Cardiac septum (tissue), 1 donor: ENCODE measurements at places on chromosomes 1 and 21.

- DNase-seq: no peak
Observed at GRCh38 chr1:93749894-93750301, 68.3 kb upstream of the BCAR3 start.

GRCh38 chr1:60942291-60942690 is 140.1 kb upstream of the NFIA start:
- no peak for DNase-seq

GRCh38 chr1:98045211-98045766 is 124.5 kb upstream of the DPYD start:
- DNase-seq: peak; percentile 46

DNA sequence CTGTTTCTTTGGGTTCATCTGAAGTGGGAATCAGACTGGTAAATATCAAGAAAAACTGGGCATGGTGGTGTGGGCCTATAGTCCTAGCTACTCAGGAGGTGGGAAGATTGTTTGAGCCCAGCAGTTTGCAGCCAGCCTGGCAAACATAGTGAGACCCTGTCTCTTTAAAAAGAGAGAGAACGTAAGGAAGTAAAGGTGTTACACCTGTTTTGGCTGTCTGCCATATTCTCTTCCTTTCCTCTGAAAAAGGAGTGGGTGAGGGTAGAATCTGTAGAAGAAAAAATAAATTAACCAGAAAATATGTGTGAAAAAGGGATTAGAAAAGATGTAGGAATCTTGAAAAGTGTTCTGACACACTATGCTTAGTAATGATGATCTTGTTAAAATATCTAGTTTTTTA is 20.0 kb downstream of the AHCYL1 start:
- no peak for DNase-seq

GRCh38 chr1:151888972-151889570 is 20.2 kb downstream of the THEM4 start:
- DNase-seq: no peak

DNA sequence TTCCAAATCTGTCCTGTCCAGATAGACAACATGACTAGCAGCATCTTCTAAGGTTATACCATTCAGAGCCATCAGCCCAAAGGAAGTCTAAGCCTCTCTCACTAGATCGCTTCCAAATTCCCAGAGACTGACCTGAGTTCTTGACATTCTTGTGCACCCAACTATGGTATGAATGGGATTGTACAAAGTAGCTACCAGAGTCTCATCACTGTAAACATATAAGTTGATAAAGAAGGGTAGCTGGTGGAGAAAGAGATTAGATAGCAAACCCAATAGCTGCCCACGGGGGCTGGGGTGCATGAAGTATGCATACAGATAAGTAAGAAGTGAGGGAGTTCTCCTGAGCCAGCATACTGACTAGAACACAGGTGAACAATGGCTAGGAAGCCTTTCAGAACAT is 180.0 kb downstream of the PLPP3 start:
- DNase-seq: no peak

- no peak for DNase-seq
Observed at GRCh38 chr21:36783612-36784374, 84.9 kb downstream of the SIM2 start.

GRCh38 chr1:113536182-113536780 is 146.0 kb downstream of the MAGI3 start:
- no peak for DNase-seq
